GM12864 (cell line): ENCODE measurements at places on chromosomes 1 and 21.

GRCh38 chr1:32773018-32773763, 44.0 kb downstream of the YARS1 start:
- no peak for DNase-seq

DNA sequence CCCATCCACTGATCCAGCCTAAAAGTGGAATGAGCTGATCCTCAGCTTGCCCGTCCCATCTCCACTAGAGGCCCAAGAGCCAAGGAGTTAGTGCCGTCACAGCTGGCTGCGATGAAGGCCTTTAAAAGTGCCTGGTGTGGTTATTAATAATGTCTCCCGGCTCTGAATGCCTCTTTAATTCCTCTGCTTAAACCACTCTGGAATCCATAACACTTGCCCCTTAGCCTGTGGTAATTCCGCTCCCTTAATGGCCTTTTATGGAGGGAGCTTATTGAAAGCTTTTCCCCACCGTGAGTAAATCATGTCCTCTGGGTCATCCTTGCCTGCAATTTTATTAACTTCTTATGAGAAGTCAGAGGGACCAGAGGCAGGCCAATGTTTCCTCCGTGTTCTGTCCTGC, 55.4 kb downstream of the UBIAD1 start:
- DNase-seq, result no peak

GRCh38 chr1:154398678-154399077, 6.5 kb upstream of the IL6R start:
- DNase-seq, result no peak

- DNase-seq, result no peak
Observed at GRCh38 chr21:39451332-39452206, at the start of gene SH3BGR. TSS of gene SH3BGR (plus strand) at chr21:39451970. CDS start at chr21:39452097, 127 bp downstream.

GRCh38 chr1:56563568-56563967, 15.8 kb downstream of the PLPP3 start:
- DNase-seq, result no peak

DNA sequence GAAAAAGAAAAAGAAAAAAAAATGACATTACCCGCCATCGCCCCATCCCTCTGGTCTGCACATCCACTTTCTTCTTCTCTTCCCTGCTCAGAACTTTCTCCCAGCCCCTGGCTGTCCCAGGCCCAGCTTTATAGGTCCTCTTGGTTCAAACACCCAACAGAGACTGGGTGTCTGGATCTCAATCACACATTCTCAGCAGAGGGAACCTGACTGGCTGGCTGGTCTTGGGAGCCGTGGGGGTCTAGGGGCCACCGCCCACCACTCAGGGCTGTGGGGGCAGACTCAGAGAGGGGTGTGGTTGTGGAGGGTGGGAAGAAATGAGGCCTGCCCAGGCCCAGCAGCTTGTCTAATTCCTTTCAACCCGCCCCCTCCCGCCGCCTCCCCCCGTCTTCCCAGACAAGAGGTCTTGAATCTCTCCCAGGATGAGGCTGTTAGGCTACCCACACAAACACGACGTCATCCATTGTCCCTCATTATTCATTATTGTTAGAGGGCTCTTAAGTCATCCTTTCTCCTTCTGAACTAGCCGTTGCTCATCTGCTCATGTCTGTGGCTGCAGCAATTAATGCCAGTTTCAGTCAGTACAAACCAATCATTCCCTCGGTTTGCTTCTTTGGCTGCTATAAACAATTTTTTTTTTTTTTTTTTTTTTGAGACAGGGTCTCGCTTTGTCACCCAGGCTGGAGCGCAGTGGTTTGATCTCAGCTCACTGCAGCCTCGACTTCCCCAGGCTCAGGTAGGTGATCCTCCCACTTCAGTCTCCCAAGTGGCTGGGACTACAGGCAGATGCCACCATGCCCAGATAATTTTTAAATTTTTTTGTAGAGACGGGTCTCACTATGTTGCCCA, 40.6 kb upstream of the CLIC4 start:
- DNase-seq, result no peak

DNA sequence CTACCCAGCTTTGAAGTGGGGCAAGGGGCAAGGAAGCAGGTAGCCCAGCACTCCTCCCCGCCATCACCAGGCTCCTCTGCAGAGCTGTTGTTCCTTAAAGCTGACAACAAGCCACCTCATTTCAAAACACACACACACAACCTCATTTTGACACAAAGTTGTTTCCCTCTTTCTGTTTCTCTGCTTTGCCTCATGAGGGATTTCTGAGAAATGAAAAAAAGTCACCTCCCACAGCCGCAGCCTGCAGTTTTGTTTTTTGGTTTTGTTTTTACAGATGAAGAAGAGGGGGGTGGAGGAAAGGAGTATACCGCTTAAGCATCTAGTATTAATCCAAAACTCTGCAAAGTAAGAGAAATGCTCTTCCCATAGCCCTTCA, 12.1 kb downstream of the MCL1 start:
- peak; percentile 93 for DNase-seq

DNA sequence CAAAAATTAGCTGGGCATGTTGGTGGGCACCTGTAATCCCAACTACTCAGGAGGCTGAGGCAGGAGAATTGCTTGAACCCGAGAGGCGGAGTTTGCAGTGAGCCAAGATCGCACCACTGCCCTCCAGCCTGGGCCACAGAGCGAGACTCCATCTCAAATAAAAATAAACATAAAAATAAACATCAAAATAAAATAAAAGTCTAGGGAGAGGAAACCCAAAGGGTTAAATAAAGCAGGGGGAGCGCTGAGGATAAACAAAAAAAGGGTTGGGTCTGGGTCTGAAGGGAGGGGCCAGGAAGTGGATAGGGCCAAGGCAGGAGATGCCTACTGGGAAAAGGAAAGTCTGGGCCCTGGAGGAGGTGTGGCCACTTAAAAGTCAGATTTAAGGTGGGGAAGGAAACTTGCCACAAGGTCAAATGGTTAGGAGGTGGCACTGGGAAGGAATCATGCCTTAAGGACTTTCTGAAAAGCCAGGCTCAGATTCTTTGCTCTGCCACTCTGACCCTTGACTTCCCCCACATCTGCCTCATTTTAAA, 150.0 kb downstream of the ADSS2 start:
- no peak for DNase-seq

DNA sequence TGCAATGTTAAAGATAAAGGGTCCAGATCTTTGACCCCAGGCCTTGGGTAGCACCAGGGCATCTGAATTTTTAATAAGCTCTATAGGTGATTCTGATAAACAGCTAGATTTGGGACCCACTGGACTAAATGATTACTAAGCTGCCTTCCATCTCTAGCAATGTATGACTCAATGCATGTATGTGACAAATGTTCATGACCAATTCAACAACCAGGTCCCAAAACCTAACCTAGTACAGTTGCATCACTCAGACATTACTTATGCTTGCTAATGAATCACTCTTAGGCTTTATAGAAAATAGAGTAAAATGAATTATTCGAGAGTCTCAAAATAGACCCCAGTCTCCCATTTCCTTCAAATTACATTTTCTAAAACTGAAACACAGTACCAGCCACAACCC, 35.5 kb downstream of the RCAN1 start:
- DNase-seq, result peak; percentile 3

GRCh38 chr1:1906185-1907097, 8.6 kb upstream of the CALML6 start:
- DNase-seq, result no peak

GRCh38 chr21:41169701-41170100, 1.7 kb downstream of the BACE2 start:
- no peak for DNase-seq

DNA sequence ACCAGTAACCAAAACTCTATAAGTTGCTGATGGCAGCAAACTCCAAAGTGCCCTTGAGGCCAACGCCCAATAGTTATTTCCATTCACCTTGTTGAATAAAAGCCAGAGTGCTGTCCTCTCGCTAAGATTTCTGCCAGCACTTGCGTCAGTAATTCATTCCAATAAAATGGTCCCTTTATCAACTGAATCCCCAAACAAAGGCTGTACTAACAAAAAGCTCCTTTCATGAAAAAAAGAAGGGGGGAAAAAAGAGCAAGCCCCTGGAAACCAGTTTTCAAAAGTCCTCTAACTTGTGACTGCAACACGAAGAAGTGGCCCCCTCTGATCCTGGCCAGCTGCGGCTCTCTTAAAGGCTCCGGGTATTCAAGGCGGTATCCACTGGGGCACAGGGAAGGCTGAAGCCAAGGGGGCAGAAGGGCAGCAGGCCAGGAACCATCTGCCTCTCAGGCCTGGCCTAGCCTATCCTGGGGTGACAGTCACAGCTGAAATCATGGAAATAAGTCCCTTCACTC, 55.8 kb upstream of the ZNF326 start:
- no peak for DNase-seq

DNA sequence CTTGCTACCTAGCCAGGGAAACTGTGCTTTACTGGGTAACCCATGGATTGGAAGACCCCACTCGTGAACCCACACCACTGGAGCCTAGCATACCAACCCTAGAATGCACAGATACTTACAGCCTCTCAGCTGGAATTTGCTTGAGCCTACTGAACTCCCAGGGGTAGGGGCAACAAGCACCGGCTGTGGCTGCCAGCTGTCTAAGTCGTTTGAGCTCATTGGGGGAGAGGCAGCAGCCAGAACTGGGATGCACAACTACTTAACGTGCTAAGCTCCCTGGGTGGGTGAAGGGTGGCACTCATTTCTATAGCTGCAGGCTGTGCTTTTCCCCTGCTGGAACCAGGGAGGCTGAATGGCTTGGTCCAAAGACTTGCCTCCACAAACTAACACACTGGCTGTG, 212.4 kb downstream of the ZNF648 start:
- DNase-seq, result no peak

DNA sequence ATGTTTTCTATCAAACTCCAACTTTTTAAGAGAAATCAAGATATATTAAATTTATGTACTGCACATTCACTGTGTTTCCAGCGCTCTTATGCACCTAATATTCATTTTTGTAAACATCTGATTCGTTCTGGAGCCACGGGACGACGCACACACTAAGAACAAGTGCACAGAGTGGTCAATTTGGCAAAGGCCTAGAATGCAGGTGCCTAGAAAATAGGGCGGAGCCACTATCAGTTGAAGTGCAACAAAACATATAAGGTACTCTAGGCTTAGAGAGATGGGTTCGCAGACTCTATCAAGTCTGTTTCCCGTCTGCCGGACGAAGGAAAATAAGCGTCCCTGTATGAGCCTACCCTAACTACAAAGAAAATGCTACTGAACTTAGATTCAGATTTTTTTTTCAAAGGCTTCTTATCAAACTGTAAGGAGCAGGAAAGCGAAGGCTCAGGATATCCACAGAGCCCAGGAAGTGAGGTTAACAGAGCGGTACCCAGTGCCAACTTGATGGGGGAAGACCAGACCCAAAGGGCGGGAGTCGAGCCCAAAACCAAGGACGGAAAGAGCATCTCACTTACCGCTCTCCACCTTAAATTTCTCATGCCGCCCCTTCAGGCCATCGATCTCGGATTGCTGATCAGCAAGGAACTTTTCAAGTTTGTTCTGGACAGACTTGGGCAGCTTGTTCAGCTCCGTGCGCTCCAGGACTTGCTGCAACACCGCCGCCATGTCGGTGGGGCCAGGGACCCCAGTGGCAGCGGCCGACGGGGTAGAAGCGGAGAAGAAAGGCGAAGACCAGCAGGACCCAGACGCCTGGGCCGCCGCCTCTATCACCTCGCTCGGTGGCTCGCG, 526 bp downstream of the TPR start:
- peak; percentile 46 for DNase-seq

DNA sequence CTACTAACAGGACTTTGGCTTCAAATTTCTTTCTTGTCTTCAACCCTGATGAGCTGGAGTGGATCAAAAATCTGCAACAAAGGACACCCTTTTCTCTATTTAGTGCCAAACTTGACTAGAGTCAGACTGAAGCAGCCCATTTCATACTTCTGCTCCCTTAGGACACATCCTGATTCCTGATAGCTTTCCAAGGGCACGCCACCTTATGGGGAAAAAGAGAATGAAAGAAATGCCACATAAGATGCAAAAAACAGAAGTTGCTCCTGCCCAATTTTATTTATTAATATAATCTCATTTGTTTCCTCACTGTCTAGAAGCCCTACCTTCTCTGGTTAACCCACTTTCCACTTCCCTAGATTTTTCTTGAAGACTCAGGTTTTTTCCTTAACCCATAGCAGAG, 72.7 kb upstream of the NBPF4 start:
- DNase-seq, result no peak

DNA sequence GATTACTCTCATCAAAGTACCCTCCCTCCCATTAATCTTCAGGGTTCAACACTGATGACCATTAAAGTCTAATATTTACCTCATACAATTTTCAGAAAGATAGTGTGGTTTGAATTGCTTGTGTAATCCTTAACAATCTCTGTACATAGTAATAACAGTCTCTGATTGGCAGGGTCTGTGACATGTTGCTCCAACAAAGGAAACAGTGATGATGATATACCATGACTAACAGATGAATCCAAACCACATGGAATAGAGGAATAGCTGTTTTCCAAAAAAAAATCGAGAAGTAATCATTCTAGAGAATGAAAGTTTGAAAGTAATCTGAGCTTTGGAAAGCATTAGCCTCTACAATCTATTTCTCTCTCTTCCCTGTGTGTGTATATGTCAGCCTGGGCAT, 610.1 kb upstream of the NEGR1 start:
- no peak for DNase-seq

GRCh38 chr1:2019172-2019543, at the start of gene GABRD:
TSS of gene GABRD (plus strand) at chr1:2019345. CDS start at chr1:2019424, 79 bp downstream.
- no peak for DNase-seq

DNA sequence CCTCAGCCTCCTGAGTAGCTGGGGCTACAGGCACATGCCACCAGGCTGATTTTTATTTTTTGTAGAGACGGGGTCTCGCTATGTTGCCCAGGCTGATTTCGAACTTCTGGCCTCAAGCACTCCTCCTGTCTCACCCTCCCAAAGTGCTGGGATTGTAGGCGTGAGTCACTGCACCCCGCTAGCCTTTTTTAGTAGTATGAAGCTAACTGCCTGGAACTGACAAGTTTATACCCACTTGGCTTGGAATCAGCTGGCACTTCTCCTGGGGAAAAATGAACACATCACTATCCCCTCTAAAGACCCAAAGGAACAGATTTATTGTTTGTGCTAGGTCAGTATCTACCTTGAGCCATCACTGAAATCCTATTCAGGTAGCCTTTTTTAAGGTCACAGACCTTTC, 19.0 kb downstream of the TMEM63A start:
- DNase-seq, result no peak

DNA sequence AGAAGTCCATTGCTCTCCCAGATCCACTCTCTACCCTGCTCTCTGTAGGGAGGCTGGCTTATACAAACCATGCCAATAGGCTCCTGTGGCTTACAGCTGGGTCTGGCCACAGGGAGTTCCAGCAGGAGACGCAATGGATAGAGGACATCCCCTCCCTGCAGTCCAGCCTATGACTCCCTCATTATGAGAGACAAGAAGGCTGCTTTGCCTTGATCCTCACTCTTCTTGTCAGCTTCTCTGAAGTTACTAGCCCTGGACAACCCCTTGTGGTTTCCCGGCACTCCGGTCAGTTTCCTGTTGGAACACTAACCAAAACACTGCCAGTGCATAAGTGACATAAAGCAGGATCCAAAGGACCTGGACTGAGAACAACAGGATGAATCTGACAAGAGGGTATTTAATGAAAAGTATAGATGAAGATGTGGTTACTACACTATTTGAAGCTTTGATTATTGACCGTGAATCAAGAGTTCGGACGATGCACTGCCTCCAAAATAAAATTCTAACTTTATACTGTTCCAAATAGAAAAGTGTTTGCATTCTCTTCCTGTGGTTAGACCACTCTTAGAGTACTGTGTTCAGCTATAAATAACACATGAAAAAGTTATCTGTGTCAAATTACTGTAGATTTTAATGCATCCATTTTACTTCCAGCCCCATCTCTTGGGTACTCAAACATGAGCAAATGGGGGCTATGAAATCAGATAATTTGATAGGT, 32.7 kb upstream of the ZNF326 start:
- DNase-seq, result no peak
